Activated T-cell treated with anti-CD3 and anti-CD28 coated beads, Interleukin-2, amount 50 U/mL, for 72 hours (primary cell): ENCODE measurements at places on chromosomes 5 and 9.

DNA sequence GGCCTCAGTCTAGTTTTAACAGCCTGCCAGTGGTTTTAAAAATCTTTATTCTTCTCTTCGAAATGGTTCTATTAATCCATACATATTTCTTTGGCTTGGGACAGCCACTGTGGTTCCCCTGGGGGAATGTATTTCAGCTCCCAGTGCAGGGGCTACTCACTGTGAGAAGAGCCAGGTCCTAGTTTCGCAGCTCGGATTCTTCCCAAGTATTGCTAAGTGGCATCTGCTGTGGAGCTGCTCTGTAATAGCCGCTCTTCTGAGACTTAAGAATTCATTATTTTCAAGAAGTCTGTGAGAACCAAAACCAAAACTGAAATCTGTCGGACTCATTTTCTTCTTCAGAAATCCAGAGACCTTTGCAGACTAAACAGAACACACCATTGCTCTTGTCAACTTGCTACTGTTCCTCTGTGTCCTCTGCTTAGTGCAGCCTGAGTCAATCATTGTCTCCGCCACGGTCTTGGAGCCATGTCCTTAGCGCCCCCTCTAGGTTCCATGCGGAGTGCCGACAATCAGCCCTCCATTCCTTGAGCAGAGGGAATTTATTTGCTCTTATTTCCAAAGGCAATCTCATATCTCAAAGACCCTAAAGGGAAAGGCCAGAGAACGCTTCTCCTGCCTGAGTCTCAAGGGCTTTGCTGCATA lies 478.2 kb downstream of the SPATA31D1 start:
- no peak for DNase-seq

DNA sequence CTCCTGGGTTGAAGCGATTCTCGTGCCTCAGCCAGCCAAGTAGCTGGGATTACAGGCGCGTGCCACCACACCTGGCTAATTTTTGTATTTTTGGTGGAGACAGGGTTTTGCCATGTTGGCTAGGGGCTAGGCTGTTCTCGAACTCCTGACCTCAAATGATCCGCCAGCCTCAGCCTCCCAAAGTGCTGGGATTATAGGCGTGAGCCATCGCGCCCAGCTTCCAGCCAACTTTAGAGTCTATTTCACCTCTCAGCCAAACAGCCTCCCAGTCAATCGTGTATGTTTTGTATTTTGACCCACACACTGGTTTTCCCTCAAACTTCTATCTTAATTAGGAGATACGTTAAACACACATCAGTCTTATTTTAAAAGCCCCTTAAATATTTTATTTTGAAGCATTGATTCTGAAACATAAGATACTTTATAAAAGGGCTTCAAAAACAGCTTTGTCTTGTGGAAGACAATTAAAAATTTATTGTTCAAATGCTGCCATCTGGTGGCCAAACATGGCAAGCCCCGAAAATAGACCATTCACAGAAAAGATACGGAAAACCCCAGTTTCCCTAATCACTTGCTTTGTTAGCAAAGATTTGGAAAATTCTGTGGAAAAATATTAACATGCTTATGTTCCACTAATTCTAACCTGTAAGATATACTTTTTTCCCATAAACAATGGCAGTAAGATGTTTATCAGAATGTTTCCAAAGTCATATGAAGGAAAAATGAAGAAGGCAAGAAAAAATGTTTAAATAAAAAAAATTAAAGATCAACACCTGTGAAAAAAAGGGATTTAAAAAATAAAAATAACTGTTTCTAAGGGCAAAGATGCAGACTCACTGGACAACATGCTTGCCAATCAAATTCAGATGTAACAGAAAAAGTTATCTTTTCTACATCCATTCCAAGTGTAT lies 33.1 kb downstream of the APTX start:
- peak; percentile 62 for DNase-seq

DNA sequence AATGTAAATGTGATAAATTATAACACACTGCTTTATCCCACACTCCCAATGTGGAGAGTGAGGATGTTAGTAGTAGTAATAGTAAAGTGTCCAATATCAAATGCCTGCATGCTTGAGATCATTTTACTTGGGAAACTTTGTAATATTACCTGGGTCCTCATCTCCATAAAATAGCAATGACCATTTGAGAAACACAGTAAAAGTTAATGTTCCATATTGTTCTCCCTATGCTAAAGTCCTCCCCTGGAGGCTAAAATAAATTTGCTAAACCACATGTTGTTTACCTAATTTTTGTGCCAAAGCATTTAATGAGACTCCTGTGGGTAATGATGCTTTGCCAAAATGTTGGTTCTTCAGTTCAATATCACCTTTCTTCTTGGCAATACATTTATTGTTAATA lies 291.2 kb downstream of the CDH10 start:
- DNase-seq = no peak

GRCh38 chr9:19127871-19128500 lies 694 bp upstream of the PLIN2 start:
- DNase-seq = peak; percentile 38

GRCh38 chr5:1302258-1302657 lies 7.4 kb upstream of the TERT start:
- DNase-seq = no peak

DNA sequence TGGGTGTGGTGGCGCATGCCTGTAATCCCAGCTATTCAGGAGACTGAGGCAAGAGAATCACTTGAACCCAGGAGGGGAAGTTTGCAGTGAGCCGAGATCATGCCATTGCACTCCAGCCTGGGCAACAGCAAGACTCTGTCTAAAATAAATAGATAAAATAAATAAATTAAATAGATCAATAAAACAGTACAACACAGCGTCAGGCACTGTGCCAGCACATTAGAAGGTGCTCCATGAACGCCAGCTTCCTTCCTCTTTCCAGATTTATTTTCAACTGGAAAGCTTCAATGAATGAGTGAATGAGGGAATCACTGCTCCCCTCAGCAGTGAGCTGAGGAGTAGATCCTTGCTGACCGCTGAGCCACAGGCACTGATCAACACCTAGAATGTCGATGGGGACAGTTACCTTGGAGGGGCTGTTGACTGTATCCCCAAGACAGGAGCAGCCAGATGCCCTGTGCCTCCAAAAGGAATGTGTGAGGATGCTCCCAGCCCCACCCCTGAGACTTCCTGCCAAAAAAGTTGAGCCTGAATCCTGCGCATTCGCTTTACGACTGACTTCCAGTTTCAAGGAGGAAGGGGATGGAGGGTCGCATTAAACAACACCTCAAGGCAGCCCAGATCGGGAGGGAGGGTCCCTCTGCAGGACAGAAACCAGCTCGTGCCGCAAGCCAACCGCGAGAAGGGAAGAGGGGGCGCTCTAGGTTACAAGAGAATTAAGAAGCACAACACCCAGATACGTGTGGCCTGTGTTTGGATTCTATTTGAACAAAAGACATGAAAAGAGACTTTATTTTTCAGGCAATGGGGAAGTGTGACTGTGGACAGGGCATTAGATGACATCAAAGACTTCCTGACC lies 54.0 kb upstream of the CNOT6 start:
- no peak for DNase-seq

DNA sequence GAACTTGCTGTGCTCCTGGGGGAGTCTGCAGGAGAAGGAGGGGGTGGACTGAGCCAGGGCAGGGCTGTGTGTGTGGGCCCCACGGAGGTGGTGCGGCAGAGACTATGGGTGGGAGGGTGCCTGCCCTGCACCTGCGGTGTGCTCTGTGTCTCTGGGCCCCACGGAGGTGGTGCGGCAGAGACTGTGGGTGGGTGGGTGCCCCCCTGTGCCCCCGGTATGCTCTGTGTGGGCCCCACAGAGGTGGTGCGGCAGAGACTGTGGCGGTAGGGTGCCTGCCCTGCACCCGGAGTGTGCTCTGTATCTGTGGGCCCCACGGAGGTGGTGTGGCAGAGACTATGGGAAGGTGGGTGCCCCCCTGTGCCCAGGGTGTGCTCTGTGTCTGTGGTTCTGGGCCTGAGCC lies 103.7 kb downstream of the EHMT1 start:
- no peak for DNase-seq
